ENCODE measurements at places on chromosomes 13 and 19.

GRCh38 chr13:41691274-41691673 lies 233.9 kb downstream of the RGCC start:
- DNase-seq, result no peak

DNA sequence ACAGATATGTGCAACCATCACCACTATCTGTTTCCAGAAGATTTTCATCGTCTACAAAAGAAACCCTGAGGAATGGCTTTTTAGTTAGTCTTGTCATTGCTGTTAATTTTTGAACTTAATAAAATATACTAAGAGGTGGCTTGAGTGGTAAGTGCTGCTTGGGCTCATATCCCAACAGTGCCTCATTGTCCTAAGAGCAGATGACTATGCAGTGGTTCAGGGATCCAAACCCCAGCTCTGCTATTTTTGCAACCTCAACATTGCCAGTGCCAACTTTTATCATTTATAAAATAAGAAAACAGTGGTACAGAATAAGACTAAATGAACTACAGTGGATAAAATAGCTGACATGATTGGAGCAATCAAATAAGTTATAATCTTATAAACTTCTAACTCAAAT lies 123.2 kb upstream of the SLC7A1 start:
- no peak for DNase-seq

DNA sequence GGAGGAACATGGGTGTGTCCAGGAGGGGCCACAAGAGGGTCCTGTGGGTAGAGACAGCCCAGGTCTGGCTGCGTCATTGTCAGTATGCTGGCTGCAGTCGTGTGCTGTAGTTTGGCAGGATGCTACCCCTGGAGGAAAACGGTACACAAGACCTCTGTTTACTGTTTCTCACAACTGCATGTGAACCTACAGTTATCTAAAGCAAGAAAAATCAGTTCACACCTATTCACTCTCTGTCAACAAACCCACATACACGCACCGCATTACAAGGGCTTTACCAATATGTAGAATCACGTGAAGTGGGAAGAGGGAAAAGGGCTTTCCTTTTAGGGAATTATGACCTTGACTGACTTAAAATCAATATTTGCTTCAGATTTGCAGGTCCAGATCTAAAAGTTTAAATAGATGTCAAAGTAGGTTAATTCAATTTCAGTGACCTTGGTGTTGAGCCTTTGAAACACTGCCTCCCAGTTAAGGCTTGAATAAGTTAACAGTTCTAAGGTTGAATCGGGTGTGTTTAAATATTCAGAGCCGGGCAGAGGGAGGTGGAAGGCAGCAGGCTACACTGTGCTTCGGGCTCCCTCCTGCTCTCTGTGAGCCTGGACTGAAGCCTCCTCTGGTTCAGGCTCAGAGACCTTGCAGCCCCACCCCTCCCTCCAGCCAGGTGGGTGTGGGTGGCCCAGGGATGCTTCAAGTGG lies 17.2 kb upstream of the MCF2L start:
- no peak for DNase-seq

GRCh38 chr19:14985133-14985532 lies 5.5 kb upstream of the SLC1A6 start:
- DNase-seq, result no peak

- DNase-seq, result no peak
Measured at GRCh38 chr13:51811920-51812451, 8.0 kb upstream of the DHRS12 start.

- DNase-seq, result no peak
Measured at GRCh38 chr19:15974856-15975255, 26.0 kb downstream of the OR10H4 start.

All from stimulated activated CD8-positive, alpha-beta memory T cell treated with anti-CD3 and anti-CD28 coated beads, Interleukin-4, amount 100 ng/mL, for 1 hour (primary cell).